ENCODE measurements at places on chromosomes 1 and 21.

DNA sequence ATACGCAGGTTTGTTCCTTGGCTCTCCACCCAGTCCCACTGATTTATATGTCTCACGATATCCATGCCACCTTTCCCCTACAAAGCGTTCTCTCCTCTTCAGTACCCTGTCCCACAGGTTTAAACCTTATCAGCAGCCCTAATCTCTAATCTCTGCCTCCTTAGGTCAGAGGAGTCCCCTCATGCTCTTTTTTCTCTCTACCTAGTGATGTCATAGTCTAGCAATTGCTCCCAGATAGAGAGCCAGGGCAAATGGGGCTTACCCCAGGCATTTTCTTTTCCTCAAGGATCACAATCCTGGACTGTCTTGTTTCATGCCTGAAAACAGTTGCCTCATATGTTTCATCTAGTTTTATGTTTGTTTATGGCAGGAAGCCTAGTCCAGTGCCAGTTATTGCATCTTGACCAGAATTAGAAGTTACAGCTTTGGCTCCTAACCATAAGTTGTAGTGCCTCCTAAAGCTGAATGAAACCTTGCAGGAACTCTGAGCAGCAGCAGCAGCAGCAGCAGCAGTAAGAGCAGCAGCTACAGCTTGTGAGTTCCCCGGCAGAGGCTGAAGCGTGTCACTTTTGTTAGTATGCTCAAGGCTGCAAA is 26.7 kb upstream of the TP53BP2 start:
- DNase-seq: no peak

DNA sequence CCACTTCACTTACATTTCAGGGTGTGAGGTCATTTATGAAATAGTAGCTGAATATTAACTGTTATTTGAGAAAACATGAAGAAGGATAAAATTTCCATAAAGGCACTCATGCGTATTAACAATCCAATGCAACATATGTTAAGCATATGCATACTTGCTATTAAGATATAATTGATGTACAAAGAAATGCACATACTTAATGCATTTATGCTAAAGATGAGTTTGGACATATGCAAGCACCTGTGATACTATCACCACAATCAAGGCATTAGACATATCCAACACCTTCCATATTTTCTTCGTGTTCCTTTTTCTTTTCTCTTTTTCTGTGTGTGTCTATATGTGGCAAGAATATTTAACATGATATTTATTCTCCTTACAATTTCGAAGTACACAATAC is 464.8 kb upstream of the BRINP3 start:
- DNase-seq: no peak

- no peak for DNase-seq
Measured at GRCh38 chr1:227621211-227621610, 57.9 kb downstream of the ZNF678 start.

DNA sequence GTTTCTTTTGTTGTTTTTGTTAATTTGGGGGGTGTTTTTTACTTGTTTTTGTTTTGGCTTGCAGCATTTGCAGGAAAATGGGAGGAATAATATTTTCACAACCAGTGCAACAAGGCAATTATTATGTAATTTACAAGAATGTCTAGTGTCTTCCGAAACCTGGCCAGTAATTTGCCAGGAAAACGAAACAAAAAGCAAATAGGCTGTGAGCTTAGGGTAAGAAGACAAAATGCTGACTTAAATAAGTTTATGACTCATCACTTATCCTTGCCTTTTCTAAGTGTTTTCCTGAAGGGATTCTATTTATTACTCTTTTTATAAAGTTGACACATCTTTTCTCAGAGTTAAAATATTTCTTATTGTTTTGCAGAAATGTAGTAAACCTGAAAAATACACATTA is 49.8 kb downstream of the KCNT2 start:
- DNase-seq: no peak

- no peak for DNase-seq
Measured at GRCh38 chr1:116521186-116521585, 49.6 kb downstream of the CD58 start.

- no peak for DNase-seq
Measured at GRCh38 chr1:201214461-201214860, 23.8 kb downstream of the IGFN1 start.

DNA sequence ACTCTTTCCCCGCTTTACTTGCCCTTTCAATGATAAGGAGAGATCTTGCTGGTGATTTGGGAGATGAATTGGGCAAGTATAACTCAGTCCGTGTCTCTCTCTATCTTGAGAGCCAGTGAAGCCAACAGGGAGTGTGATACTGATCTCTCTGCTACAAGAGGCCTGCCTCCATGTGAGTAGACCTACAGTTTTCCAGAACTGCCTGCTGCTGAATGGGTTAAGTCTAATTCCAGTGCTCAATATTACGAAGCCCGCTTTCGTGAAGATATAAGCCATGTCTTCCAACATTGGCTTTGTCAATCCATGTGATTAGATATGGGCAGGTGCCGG is 92.6 kb downstream of the ADCY10 start:
- no peak for DNase-seq

DNA sequence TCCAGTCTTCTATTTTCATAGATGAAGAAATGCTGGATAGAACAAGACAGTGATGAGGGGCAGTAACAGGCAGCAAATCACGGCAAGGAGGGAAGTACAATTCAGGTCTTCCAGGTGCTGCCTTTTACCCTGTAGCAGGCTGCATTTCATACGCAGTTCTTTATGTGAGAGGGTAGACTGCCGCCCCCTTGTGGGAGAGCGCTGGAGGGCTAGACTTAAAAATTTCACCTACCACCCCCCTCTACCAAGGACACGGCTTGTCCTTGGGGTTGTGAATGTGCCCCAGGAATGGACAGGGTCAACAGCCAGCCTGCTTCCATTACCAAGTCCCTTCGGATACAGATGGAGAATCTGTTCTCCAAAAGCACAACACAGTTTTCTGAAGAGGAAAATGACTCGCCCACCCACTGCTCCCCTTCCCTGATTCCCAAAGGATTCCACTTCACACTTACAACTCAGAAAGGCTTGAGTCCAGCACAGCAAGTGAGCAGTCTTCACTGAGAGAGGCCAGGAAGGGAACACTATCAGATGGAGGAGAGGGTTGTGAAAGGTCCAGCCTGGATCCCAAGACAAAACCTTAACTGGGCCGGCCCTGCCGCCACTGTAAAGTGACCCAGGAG is 7.4 kb downstream of the WDR77 start:
- no peak for DNase-seq

DNA sequence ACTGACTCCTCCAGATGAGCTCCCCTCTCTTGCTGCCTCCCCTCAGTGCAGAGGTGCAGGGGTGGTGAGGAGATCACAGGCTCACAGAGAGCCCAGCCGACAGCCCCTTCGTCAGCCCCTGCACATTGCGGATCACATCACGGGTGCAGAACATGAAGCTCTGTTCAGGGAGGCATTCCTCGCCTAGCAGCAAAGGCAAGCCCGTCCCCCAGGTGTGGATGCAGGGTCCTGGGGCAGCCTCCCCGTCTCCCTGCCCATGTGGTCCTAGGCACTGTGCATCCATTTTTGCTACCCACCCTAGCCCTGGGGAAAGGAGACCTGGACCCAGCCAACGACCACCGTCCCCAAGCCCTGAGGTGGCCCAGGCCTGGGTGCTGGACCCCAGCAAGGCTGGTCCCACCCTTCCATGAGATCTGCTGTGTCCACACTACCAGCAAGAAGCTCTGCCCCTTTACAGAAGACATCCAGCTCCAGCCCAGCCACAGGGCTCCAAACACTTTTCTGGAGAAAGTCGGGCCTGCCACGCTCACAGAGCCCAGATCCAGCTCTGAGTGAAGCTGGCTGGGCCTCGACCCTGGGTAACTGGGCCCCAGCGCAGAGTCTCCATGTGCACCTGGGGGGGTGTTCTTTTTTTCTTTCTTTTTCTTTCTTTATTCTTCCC is 248.7 kb downstream of the NPHP4 start:
- DNase-seq: no peak

GRCh38 chr1:200838676-200839445 is 33.9 kb upstream of the GPR25 start:
- DNase-seq: no peak

GRCh38 chr1:38038861-38039260 is 7.7 kb downstream of the POU3F1 start:
- no peak for DNase-seq

- DNase-seq: no peak
Measured at GRCh38 chr21:44552136-44552535, 831 bp upstream of the KRTAP10-2 start.

DNA sequence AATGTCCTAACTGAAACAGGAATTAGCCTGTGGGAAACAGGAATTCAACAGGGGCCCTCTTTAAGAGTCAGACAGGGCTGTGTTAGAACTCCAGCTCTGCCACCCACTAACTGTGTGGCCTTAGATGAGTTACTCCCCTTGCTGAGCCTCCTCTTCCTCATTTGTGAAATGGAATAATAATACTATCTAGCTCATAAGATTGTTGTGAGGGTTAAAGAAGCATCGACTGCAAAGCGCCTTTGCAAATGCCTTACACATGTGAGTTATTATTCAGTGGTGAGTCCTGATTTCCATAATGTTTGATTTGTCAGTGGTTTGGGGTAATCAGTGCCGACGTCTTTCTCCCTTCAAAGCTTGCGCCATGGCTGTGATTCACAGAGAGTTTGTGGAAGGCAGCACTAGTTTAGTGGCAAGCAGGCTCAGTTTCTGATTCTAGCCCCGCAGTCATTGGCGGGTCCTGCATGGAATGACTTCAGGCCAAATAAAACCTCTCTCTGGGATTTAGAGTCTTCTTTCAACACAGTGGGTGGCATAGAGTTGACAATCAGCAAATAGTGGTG is 388.5 kb downstream of the PLPP3 start:
- DNase-seq: no peak

- no peak for DNase-seq
Measured at GRCh38 chr1:61175976-61176375, 93.6 kb downstream of the NFIA start.

- no peak for DNase-seq
Measured at GRCh38 chr1:234986750-234987414, 141.8 kb downstream of the TOMM20 start.

GRCh38 chr1:35005711-35006110 is 20.6 kb upstream of the TMEM35B start:
- no peak for DNase-seq

DNA sequence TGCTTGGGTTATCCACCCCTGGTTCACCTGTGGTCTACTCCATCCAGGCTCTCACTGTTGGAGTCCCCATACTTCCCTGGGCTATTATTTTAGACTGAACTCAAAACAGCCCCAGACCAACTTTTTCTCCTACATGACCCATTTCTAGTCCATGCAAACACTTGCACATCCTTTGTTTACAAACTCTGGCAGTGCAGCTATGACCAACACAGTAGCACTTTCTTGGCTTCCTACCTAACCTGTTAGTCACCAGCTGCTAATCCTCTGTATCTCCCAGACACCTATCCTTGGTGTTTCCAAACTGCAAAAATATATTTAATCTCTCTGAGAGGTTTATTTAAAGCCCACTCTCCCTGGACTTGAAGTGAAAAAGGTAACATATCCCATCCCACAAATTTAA is 90.8 kb downstream of the DDAH1 start:
- no peak for DNase-seq

DNA sequence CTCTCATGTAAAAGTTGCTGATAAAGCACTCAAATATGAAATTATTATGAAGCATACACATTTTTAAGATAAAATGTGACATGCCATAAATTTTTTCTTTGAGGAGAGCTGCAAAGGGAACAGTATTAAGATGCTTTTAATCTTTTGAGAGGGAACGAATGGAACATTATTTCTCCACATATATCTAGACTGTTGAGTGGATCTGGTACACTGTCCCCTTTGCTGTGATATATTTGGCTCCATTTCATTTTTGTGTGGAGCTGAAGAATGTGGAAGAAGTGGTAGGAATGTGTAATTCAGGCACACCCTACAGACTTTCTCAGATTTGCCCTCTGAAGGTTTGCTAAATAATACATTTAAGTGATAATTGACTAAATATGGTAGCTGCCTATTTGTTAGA is 31.7 kb downstream of the PGM1 start:
- no peak for DNase-seq

Measured in activated gamma-delta T cell (primary cell).